ENCODE measurements at places on chromosomes 4 and X. TPM values are rescaled to one million over a fixed set of nuclear protein-coding genes. Genes with fewer than 3 reads are reported as not detected.
A peak's percentile ranks its signal among the peaks of the same experiment; 100 is the strongest.

The PROM1 gene
- polyA plus RNA-seq: not detected

The MXRA5 gene
- polyA plus RNA-seq: 36.5 TPM

The FAM133A gene
- polyA plus RNA-seq: not detected

The FSTL5 gene
- not detected for polyA plus RNA-seq

The LEF1 gene
- polyA plus RNA-seq: 2.7 TPM

The ADH1B gene
- polyA plus RNA-seq: 0.04 TPM

The PSAPL1 gene
- not detected for polyA plus RNA-seq

The TEX11 gene
- polyA plus RNA-seq: not detected

GRCh38 chr4:116357758-116358157, 727.6 kb downstream of the TRAM1L1 start:
- no peak for DNase-seq

DNA sequence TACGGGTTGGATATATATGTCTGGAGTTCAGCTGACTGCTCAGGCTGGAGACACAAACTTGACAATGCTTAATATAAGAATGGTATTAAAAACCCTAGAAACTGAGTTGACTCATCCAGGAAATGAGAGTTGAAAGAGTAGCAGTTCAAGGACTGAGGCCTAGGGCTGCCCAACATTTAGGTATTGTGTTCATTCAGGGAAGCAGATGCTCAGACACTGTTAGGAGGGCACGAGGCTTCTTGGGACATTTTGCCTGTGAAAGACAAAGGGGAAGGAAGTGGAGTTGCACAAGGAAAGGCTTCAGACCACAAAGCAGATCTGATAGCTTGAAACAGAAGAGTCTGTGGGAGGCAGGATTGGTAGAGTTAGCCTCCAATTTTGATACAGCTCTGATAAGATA, 52.0 kb upstream of the HS3ST1 start:
- DNase-seq: no peak

DNA sequence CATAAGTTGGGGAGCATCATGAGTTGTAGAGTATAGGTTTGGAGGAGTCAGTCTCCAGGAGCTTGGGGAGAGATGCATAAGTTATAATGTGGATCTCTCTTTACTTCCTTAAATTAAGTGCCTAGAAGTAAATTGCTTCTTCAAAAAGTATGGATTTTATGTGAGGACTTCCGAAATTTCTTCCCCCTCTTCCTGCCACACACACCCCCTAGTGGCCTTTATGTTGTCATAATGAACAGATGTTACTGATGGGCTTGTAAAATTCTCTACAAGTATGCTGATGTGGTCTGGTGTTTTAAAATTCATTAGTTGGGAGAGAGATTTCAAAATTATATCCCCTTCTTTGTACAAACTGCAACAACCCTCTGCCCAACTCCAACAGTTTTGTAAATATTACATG, 2.3 kb upstream of the METTL14 start:
- peak; percentile 3 for DNase-seq

GRCh38 chrX:125203737-125204578, 115.7 kb upstream of the TEX13C start:
- DNase-seq: no peak

DNA sequence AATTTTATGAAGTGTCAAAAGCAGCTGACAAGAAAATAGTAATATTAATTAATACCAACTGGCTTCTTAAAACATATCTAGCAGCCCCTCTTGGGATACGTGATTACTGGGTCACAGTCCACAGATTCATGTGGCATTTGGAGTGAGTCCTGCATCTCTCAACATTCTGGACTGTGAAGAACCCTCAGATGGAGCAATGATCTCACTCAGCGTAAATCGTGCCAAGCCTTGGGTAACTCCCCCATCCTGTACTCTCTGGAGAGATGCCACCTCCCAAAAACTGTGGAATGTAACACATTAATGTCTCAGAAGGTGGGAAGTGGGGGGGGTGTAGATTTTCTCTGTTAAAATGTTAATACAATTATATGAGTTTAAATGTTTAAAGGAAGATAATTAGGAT, 118.2 kb upstream of the IQCM start:
- no peak for DNase-seq

GRCh38 chrX:122945328-122945727, 238.8 kb upstream of the GRIA3 start:
- DNase-seq: no peak
